ENCODE measurements at places on chromosomes 16 and 17.

GRCh38 chr17:70013911-70014310 is 61.1 kb upstream of the KCNJ16 start:
- DNase-seq, result no peak

- no peak for DNase-seq
Measured at GRCh38 chr16:20114356-20114755, 40.7 kb upstream of the GPR139 start.

DNA sequence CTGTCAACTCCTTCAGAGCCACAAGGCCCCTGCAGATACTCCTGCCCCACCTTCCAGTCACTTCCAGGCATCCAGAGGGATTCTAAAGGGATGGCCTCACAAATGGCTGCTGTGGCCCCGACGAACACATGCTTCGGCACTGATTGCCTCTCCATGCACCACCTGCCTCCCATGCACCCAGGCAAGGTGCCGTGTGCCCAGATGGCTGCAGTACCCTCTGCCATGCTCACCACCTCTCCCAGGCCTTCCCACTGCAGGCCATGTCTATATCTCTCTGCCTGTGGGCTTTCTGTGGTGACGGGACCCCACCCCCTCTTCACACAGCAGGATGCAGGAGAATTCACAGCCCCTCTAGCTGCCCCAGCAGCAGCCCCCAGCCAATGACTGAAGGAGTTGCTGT is 27.9 kb upstream of the LYRM9 start:
- DNase-seq, result no peak

DNA sequence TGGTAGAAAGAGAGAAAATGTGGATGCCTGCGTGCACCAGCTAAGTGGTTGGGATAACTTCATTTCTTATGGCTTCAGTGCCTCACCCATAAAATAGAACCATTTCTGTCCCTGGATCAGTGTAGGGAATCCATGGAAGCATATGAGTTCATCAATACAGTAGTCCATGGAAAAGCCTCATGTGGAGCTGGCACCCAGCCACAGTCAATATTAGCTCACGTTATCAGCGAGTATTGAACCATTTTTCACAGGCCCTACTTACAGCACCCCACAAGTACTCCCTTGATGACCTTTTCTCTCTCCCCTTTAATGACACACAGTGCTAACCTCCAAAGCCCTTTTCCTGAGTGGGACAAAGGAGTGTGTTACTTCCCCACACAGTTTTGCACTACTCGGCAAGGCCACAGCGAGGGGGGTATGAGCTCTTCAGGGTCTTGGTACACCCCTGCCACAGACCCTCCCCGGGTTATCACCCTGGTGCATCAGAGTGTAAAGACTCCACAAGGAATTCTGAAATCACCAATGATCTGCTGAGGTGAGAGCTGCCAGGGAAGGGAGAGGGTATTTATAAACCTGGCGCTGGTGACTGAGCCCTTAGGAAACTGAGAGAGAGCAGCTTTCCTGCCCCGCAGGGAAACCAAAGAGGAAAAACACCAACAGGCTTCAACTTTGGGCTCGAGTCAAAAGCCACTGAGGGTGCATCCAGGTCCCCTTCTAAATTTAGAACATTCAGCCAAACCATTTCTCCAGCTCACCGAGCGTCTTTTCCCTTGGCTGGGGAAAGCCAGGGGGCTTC is 36.9 kb downstream of the DYNLRB2 start:
- DNase-seq, result no peak

- DNase-seq, result no peak
Measured at GRCh38 chr16:19138601-19139000, 24.8 kb downstream of the ITPRIPL2 start.

DNA sequence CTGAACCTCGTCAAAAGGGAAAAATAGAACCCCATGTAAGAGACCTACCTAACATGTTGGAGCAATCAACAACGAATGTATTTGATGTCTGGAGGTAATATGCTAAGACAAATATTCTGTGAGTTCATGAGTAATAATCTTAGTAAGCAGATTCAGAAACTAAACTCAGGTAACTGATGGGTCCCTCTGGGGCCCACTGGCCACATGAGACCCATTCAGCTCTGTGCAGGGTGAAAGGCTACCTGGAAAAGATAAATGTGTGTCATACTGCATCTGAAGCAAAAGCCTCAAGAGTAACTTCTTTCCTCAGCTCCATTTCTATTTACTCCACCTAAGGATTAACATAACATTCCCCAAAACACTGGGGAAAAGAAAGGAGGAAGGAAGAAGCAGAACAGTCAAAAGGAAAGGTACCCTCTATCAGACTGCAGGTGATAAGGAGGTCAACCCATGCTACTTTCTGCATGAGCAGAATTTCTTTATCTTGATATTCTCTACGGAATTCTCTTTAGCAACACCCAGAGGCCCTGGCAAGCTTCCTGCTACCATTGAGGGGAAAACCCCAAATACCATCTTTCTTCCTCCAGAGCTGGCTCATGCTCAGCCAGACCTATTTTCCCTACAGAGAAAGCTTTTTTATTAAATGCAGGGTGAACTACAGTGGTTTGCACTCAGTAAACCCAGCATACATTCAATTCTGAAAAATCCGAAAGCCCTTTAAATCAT is 37.7 kb upstream of the ABCA6 start:
- no peak for DNase-seq

- DNase-seq, result no peak
Measured at GRCh38 chr16:89707695-89708094, 6.2 kb upstream of the SPATA2L start.

GRCh38 chr17:64385187-64386083 is 5.2 kb downstream of the PECAM1 start:
- no peak for DNase-seq

GRCh38 chr17:40171750-40172149 is 5.5 kb upstream of the RAPGEFL1 start:
- no peak for DNase-seq

DNA sequence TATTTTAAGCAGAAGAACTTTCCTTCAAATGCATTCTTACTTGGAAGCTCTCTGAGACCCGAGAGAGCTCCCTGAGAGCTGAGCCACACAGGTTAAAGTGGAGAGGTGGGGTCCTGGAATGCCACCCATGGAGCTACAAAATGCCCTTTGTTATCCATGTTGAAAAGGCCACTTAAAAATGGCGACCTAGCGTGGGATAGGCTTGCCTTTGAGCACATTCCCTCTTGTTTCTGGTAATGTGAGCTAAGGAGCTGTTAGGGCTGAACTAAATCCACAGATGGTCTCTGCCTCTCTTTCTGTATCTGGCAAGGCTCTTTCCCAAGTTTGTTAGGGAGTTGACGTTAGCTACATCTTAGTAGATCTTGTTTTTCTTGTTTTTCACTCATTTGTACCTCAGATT is 171.6 kb downstream of the SNX29 start:
- DNase-seq, result no peak

DNA sequence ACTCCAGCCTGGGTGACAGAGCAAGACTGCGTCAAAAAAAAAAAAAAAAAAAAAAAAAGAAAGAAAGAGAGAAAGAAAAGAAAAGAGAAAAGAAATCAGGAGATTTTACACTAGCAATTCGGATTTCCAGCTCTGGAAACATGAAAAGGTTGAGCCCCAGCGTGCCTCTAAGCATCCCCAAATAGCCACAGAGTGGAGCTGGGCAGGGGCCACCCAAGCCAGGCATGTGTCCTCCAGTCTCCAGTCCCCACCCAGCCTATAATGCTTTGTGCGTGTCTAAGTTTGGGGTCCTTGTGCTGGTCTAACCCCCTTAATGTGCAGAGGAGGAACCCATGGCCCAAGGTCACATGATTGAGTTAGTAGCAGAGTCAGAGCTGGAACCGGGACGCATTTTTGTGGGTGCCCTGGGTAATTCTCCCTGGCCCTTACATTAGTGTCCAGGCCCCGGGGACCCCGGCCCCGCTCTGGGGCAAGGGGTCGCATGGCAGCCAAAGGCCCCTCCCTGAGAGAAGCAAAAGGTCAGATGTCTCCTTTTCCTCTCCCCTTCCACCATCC is 19.9 kb downstream of the ADAM11 start:
- no peak for DNase-seq

DNA sequence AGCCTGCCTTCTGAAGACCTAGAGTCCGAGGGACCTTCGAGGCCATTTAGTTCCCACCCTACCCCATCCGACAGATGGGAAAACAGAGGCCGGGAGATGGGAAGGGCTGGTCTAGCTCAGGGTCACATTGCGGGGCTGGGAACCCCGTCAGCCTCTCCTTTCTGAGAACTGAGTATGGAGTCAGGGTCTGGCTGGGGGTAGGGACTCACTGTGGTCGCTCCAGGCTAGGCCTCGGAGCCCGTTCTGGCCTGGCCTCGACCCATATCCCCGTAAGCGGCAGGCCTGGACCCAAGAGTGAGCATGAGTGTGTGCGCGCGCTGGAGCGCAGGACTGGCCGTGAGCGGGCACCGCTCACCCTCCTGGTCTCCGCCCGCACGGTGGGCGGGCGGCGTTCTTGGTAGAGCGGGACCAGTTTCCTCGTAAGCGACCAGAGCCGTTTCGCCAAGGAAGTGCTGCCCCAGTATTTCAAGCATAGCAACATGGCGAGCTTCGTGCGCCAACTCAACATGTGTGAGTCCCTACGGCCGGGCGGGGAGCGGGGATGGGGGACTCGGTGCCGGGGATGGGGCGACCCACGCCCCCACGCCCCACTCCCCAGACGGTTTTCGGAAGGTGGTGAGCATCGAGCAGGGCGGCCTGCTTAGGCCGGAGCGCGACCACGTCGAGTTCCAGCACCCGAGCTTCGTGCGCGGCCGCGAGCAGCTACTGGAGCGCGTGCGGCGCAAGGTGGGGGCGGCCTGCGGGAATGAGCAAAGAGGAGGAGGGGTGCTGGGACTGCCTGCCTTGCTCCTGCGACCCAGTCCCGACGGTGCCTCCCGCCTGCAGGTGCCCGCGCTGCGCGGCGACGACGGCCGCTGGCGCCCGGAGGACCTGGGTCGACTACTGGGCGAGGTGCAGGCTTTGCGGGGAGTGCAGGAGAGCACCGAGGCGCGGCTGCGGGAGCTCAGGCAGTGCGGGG is 855 bp downstream of the HSF4 start:
- no peak for DNase-seq

GRCh38 chr16:62516001-62516400 is 479.8 kb upstream of the CDH8 start:
- no peak for DNase-seq

DNA sequence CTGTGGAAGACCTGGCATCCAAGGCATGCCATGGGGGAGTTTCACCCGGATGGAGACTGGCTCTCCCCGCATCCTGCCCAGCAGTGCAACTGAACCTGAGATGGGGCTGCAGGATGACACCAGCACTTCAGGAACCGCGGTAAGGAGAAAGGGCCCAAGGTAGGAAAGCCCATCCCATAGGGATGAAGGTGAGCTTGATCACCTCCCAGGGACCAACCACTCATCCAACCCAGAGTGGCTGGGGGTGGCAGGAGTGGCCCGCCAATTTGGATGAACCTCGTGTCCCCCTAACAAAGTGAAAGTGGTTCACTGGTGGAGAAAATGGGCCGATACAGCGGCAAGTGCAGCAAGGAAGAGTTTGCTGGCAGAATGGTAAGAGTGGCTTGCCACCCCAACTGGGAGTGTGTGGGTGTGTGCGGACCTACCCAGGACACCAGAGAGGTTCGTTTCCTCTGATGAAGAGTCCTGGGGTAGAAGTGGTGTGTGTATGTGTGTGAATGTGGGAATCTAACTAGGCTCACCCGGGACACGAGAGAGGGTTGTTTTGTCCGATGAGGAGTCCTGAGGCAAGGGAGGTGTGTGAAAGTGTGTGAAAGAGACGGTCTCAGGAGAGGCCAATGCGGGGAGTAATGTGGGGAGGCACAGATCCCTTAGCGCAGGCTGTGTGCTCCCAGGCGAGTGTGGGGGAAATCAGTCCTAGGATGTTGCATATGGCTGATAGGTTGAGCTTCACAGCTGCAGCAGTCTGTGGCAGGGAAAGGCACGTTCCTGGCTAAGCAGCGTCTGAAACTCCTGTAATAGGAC is 22.6 kb downstream of the ACSM1 start:
- DNase-seq, result no peak

DNA sequence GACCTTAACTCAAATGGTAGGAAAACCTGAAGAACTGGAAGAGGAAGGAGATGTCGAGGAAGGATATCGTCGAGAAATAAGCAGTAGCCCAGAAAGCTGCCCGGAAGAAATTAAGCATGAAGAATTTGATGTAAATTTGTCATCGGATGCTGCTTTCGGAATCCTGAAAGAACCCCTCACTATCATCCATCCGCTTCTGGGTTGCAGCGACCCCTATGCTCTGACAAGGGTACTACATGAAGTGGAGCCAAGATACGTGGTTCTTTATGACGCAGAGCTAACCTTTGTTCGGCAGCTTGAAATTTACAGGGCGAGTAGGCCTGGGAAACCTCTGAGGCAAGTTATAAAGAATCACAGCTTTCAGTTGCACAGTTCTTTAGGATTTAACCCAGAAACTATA is 15.5 kb downstream of the ERCC4 start:
- DNase-seq, result no peak

GRCh38 chr17:5841862-5842261 is 228.3 kb upstream of the WSCD1 start:
- no peak for DNase-seq

DNA sequence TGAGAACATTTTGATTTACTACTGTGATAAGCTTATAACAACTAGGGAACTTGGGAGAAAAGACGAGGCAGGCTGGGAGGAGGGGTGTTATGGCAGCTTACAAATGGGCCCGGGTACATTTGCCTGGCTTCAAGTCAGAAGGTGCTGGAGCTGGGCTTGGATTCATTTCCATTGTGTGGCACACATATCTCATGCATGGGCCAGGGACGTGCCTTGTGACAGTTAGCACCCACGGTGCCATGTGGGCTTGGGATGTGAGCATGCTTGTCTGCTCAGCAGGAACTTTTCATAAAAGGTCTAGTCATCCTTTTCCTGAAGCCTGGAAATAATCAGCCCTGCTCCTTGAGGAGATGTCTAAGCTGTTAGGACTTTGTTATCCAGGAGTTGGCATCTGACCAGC is 572.2 kb downstream of the CDH13 start:
- no peak for DNase-seq

GRCh38 chr16:54125751-54126655 is 160.6 kb downstream of the IRX3 start:
- DNase-seq, result no peak

GRCh38 chr16:12800817-12801216 is 2.9 kb downstream of the CPPED1 start:
- DNase-seq, result no peak

- no peak for DNase-seq
Measured at GRCh38 chr17:31389657-31390381, 1.7 kb upstream of the RAB11FIP4 start.

DNA sequence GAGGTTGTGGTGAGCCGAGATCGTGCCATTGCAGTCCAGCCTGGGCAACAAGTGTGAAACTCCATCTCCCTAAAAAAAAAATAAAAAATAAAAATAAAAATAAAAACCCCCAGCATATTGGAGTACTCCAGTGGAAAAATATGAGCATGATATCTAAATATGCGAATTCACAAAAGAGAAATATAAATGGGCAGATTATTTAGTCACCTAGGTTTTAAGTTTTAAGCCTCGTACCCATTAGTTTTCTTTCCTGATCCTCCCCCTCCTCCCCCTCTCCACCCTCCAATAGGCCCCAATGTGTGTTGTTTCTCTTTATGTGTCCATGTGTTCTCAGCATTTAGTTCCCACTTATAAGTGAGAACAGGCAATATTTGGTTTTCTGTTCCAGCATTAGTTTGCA is 62.3 kb downstream of the GP2 start:
- DNase-seq, result no peak

Measured in activated CD8-positive, alpha-beta memory T cell treated with anti-CD3 and anti-CD28 coated beads for 1 hour (primary cell).